ENCODE measurements at places on chromosomes 6 and 20.

DNA sequence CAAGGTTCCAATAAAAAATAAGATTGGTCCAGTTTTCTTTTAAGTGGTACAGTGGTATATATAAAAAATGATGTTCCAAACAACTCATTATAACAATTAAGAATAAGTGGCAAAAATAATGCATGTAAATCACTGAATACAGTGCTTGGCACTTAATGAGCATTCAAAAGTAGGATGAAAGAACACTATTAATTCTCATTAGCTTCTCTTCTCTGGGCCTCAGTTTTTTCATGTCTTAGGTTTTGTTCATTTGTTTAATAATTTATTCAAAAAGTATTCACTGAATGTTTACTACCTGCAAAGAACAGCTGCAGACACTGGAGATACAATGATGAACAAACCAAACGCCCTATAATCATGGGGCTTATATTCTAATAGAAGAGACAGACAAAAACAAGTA is 21.1 kb downstream of the BCL2L1 start:
- DNase-seq = no peak

- no peak for DNase-seq
These were observed 39.7 kb upstream of the LRFN2 start for GRCh38 chr6:40626886-40627285.

GRCh38 chr6:154169193-154169847 is 130.3 kb downstream of the OPRM1 start:
- no peak for DNase-seq

- no peak for DNase-seq
These were observed 3.6 kb upstream of the TOX2 start for GRCh38 chr20:43911066-43911465.

DNA sequence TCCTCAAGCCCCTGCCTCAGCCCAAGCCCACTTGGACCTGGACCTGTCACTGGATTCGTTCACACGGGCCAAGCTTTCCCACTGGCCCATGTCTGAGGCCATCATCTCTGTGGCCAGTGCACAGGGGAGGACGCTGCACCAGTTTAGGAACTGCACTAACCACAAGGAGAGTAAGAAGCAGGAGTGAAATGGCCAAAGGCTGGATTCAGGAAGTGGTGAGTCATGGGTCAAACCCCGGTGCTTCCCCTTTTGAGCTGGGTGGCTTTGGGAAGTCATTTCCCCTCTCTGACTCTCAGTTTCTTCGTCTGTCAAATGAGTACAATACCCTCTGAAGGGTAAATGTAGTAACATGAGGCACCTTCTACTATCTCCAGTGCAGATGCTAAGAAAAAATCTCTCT is 87.9 kb downstream of the CD40 start:
- DNase-seq = no peak

- DNase-seq = no peak
These were observed 14.3 kb upstream of the MRAP2 start for GRCh38 chr6:84019141-84019841.

DNA sequence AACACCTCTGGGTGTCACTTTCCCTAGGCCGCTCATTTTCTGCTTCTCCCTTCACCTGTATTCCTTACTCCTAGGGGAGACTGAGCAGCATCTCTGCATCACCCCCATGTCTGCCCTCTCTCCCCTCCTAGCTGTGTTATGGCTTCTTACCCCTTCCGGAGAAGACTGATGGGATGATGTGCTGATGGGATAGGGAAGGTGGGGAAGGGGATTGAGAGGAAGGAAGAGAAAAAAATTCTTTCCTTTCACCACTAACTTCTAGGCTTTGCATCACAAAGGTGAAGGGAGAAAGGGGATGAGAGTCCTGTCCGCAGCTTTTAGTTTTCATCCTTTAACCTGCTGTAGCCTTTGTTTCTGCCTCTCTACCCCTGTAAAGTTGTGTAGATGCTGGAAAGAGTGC is 26.7 kb downstream of the AKAP7 start:
- DNase-seq = no peak

- DNase-seq = no peak
These were observed 48.6 kb downstream of the RALY start for GRCh38 chr20:34042262-34042661.

- DNase-seq = no peak
These were observed 70.3 kb downstream of the NKAIN2 start for GRCh38 chr6:123873974-123874373.

DNA sequence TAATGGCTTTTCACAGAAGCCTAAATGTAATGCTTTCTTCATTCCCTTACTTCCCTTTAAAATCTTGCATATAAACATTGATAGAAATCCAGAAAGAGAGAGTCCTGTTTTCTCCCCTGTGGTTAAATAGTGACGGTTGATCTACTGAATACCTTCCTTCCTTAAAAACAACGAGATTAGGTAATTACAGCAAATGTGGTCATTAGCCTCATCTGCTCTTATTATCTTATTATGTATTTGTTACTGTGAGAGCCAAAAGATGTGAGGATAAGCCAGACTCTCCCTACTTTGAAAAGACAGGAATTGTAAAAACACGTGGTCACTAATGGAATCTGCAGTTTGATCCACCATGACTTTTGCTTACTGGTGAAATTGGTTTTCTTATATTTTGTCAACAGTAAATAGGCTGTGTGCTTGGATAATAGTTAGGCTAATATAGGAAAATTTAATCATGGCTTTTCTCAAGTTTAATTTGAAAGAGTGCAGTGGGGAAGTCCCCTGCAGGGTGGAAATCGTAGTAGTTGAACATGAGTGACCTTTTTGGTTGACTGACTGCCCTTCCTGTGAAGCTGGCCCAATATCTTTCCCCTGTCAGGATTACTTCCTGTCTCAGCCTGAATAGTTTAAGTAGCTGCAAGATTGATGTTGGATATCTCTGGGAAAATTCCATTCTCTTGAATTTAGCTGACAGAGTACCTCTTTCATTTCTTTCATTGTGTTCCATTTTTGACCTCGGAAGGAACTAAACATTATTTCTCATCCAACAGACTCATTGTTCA is 62.8 kb downstream of the JARID2 start:
- DNase-seq = no peak

DNA sequence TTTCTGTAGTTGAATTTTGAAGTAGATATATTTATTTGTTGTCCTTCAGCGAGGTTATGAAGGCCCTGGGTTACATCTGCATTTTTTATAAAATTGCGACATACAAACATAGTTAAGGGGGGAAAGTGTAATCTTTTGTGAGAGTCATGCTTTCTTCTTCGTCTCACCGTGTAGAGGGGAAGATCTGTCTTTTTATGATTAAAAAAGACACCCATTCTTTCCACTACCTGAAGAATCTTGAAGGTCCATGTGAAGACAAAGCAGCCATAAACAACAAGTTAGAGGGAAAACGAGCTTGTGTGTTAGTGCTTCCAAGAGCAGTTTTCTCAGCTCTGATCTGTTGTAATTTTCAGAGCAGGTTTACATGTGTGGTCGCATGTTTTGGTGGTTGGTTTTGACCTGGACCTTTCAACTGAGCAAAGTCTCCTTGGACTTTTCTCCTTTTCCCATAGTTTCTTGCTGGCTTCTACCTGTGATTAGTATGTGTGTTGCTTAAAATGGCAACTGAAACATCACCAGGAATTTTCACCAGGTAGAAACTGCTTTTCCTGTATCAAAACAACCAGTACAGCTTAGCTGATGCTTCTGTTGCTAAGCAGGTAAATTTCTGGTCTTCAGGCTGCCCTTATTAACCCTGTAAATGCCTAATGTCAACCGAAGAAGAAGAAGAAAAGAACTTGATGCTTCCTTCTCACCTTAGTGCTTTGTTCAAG is 37.3 kb downstream of the RREB1 start:
- DNase-seq = no peak

- DNase-seq = no peak
These were observed 351.2 kb downstream of the CDC5L start for GRCh38 chr6:44738601-44739146.

DNA sequence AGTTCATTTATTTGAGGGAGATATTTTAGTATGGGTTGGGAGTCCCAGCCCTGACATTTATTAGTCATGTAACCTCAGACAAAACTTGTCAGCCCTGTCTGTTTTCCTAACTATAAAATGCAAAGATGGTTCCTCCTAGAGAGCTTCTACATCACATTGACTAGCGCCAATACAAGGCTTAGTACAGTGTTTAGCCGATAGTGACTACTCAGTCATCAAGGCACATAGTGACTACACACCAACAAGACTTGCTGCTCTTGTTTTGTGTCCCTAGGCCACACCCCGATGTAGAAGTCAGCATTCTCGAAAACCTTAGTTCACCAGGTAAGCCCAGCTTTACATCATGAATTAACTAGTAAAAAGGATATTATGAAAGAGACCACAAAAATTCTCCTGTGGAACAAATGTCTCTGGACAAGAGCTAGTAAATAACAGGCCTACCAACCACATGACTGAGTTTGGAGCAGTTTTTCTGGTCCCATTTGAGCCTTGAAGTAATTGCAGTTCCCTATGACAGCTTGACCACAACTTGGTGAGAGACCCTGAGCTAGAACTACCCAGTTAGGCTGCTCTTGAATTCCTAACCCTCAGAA is 68.8 kb downstream of the PFDN4 start:
- DNase-seq = no peak

- no peak for DNase-seq
These were observed 44.1 kb downstream of the CFAP61 start for GRCh38 chr20:20096421-20096820.

DNA sequence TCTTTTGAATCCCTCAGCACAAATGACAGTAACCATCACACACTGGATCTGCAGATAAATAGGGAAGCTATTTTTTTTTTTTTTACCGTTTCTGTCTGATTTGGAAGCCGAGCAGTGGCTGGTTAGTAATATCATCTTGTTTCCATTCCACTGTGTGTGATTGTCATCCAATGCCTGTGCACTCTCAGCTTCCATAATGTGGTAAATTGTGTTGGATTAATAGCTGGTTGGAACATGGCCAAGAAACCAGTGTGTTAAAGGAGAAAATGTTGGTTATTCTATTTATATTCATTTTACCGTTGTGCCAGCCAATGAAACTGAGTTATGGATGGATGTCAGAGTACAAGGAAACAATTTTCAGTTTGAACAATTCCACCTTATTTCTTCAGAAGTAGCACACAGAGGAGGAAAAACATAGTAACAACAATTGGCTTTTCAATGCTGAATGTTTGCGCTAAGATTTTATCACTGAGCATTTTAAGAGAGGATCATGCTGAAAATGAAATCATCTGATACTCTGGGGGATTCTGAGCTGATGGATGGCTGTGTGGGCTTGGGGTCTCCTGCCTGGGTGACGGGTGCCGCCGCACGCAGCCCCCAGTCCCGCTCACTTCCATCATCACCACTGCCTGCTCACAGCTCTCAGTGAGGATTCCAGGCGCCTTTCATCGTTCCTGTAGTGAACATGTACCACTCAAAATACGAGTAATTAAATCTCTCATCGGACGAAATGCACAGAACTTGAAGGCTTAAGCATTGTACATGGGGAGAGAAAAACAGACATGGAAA is 40.7 kb upstream of the EXOC2 start:
- DNase-seq = no peak

DNA sequence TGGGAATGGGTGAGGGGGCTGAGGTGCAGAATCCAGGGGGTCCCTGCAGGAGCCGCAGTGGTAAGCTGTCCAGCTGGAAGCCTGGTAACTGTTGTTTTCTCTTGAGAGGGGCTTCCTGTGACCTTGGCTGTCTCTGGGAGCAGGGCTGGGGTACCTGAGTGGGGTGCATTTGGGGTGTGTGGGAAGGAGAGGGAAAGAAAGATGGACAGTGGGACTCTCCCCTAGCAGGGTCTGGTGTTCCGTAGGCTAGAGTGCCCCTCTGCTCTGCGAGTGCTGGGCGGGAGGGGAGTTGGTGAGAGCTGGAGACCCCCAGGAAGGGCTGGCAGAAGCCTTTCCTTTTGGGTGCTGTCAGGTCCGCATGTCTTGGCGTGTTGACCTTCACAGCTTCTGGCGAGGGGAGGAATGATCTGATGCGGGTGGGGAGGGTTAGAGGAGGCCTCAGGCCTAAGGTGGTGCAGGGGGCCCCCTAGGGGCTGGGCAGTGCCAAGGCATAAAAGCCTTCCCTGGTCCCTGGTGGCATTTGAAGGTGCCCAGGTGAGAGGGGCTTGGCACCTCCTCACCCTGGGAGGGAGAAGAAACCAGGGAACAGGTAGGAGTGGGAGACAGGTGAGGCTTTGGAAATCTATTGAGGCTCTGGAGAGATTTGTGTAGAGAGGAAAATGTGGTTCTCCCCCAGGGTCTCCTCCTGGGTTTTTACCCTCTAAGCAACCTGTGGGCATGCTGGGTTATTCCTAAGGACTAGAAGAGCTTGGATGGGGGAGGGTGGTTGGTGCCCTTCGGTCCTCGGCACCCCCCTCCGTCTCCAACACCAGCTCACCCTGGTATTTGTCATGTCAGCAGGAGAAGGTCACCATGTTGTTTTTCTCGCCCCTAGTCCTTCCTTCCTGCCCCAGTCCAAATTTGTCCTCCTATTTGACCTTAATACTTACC is 3.3 kb downstream of the VEGFA start:
- peak; percentile 20 for DNase-seq

DNA sequence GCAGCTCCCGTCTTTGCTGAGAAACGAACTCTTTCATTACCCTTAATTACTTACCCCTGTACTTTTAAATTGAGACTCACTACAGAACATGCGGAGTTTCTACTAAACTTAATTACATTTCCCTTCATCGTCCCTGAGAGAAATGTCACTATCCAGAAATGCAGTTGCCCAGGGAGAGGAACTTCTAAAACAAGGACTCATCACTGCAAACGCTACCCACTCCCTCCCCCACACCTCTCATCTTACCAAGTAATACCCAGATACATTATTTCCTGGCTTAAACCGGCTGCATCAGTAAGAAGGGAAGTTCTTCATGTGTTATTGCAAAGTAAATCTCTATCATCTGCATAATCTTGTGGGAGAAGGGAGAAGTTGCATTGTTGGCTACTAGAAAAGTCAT is 138.3 kb downstream of the IPCEF1 start:
- no peak for DNase-seq

DNA sequence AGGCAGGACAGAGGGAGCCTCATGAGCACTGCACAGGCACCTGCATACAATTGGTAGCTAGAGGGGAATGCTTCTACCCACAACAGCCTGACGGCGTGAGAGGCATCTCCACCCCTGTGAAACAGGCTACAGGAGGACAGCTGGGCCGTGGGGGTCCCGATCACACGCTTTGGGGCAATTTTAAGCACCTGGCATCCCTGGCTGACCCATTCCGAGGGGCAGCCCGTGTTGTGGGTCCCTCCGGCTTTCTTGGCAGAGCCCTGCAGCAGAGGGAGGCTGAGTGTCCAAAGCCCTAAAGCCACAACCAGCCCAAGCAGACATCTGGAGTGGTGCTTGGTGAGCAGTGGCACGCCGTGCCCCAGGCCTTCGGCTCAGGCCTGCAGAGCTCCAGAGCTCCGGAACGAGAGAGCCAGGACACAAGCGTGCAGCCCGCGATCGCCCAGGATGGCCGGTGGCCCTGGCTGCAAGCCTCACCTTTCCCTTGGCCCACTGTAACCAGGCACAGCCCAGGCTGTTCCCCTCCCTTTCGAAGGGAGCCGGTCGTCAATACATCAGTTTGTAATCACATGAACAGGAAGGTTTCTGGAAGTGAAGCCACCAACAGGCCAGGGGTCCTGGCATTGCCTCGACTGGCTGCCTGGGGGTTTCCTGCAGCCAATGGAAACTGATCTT is 81.4 kb downstream of the DLL1 start:
- no peak for DNase-seq

Measured in CD8-positive, alpha-beta memory T cell (primary cell).